Stimulated activated CD4-positive, alpha-beta T cell treated with anti-CD3 and anti-CD28 coated beads, Interleukin-1b, Interleukin-23, amount 100 ng/mL, for 1 hour (primary cell): ENCODE measurements at places on chromosomes 7 and 10.

DNA sequence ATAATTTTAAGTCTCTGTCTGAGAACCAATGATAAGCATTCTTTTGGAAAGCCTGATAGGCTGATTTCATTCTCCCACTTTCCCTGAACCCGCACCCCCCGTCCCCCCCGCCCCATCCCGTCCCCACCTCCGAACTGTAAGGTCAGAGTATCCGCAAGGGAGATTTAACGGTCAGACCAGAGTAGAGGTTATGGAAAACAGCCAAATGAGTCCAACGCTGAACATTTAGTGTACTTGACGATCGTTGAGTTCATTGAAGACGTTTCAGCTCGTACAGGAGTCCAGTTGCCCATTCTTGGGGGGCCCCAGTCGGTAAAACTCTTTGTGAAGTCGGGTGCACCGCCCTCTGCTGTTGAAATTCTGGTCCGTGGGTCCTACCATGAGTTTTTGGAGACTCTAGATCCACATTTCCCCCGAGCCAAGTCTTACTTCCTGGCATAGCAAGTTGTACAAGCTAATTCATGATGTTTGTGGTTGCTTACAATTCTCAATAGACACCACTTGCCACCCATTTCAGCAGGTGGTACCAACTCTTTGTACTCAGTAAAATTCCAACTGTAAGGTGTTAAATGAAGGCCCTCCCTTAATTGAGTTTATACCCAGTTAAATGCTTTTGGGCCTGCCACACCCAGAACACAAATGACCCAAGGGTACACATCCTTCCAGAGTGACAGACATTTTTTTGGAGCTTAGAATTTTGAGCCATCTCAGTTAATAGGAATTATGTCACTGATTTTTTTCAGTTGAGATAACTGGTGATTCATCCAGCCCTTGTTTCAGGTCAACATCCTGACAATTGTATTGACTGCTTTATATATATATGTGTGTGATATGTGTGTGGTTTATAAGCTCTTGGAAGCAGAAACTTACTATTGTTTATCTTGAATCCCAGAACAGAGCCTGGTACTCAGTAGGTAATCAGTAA is 1.2 kb downstream of the MARCHF5 start:
- DNase-seq = no peak

GRCh38 chr7:107056728-107057473 is 12.4 kb downstream of the PRKAR2B start:
- no peak for DNase-seq

DNA sequence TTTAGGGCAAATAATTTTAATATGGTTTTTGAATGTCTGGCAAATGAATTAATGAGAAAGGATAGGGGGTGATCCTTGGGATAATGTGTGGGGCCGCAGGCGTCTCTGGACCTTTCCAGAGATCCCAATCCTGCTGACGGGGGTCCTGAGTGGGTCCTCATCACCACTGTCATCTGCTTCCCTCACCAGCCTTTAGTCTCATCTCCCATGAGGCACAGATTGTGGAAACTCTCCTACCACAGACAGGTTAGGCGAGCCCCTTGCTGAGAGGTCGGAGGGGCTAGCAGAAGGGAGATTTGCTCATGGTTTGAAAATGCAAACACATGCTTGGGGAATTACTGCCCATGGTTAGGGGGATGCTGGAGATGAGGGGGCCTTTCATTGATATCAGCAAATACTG is 484.6 kb downstream of the RPS24 start:
- no peak for DNase-seq

DNA sequence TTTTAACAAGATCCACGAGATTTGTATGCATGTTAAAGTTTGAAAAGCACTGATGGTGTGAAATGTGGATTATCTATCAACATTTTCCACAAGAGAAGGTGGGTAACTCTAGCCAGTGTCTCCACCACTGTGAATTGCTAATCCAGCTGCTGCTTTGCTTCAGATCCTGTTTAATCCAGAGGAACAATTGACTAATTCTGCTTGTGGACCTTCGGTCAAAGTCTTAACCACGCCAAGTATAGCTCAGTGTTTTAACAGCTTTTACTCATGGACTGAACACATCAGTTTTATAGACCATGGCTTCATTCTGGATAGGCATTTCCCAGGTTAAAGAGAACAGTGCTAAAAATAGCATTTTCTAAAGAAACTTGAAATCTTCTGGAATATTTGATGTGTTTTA is 23.5 kb downstream of the ADK start:
- no peak for DNase-seq

- no peak for DNase-seq
Measured at GRCh38 chr7:7309203-7309602, 126.9 kb downstream of the C1GALT1 start.

DNA sequence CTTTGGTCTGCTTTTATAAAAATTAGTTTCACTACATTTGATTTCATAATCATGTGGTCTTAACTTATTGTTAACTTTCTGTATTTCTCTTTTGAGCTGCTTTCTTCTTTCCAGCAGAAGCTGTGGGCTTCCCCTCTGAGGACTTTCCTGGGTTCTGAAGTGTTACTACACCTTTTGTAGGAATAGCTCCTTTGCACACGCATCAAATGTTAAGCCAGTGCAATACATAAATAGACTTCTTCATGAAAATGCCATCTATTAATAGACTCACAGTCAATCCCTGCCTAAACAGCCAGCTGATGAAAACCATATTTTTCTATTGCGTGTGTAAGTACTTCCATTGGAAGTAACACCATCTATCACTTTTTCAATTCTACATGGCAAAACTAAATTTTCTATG is 1.5 kb downstream of the ABCB4 start:
- no peak for DNase-seq

DNA sequence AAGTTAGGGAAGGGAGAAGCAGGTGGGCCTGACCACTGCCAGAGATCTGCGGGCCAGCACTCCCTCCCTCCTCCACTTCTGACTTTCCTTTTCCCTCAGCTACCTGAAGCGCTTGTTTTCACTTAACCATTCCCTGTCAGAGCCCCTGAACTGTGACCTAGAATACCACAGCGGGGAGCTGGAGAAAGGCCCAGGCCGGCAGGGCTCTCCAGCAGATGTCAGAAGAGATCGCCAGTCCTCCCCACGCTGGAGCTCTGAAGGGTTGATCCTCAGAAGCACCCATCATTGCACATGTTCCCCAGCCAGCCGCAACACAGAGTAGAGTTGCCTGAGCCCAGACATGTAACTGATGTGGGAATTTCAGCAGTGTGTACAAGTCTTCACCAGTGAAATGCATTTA is 44.4 kb upstream of the GAD2 start:
- no peak for DNase-seq

DNA sequence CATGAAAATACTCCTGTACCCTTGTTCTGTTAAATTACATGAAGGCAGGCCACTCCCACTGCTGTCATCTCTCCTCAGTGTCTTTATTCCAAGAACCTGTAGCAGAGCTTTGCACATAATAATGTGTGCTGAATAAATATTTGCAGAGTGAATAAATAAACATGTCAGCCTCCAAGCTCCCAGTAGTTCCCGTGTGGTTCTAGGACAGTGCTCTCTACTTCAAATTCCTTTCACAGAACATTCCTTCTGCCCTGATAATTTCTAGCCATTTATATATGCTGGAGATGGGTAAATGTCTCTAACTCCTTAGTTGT is 20.3 kb upstream of the HYAL4 start:
- DNase-seq = no peak

- DNase-seq = no peak
Measured at GRCh38 chr7:36132012-36132411, 21.0 kb upstream of the EEPD1 start.

- no peak for DNase-seq
Measured at GRCh38 chr7:95993380-95993779, 221.0 kb downstream of the DYNC1I1 start.

DNA sequence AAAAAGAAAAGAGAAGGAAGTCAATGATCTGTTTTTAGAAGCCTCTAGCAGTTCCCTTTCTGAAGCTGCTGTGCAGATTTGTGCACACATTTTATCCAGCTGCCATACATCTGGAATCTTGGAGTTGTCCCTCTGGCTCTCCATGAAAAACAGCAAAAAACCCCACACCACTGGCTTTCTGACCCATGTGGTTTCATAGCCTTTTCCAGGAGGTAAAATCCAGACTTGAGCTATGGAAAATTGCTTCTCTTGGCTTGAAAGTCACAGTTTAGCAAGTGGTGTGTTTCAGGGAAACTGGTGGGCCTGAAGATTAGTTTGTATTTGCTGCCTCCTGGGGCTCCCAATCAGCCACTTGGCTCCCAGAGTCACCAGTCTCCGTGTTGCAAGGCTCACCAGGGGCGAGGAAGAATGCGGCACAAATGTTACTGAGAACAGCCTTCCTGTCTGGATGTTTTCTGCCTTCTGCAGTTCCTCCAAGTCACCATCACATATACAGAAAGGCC is 50.1 kb upstream of the ADRB1 start:
- no peak for DNase-seq

- no peak for DNase-seq
Measured at GRCh38 chr10:50992972-50993766, 81.1 kb upstream of the PRKG1 start.

GRCh38 chr10:118108194-118109026 is 61.7 kb upstream of the RAB11FIP2 start:
- no peak for DNase-seq

DNA sequence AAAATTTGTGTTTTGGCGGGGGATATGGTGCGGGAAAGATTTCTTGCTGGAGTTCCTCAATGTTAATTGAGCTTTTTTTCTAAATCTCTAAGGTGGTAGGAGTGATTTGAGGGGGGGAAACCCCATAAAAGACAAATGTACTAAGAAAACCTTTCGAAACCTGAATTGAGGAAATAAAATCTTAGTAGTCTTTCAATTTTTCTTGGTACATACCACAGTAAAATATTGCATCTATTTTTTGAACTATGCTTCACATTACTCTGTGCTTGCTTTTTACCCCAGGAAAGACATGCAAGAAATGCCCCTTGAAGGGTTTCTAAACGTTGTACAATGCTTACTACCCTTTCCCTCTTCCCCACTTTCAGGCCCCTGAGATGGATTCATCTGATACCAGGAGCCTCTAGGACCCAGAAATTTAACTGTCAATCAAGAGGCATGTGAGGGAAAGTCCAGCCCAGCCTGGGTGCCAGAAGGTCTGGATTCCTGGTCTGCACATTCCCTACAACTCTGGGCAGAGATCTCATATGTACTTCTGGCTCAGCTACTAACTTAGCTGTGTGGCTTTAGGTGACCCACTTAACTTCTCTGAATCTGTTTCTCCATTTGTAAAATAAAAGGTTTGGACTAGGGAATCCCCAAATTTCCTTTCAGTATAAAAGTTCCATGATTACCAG is 5.8 kb upstream of the PDCD4 start:
- DNase-seq = no peak

DNA sequence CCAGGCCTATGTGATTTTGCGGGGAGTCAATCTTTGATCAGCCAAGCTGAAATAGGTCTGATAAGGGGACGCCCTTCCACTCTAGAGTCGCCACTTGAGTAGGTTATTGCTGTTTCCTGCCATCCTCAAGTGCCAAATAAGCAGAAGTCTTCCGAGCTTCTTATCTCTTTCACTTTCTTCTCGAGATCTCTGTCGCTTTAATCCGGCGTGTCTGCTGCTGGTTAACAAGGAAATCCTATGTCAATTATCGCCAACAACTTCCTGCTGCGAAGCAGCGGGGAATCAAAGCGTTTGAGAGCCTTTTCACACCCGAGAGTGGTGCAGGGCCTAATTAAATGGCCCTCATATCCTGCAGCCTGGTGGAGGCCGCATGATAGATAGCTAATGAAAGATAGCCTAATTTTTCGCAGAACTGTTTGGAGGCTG is 215.9 kb downstream of the RAB11FIP2 start:
- DNase-seq = no peak

DNA sequence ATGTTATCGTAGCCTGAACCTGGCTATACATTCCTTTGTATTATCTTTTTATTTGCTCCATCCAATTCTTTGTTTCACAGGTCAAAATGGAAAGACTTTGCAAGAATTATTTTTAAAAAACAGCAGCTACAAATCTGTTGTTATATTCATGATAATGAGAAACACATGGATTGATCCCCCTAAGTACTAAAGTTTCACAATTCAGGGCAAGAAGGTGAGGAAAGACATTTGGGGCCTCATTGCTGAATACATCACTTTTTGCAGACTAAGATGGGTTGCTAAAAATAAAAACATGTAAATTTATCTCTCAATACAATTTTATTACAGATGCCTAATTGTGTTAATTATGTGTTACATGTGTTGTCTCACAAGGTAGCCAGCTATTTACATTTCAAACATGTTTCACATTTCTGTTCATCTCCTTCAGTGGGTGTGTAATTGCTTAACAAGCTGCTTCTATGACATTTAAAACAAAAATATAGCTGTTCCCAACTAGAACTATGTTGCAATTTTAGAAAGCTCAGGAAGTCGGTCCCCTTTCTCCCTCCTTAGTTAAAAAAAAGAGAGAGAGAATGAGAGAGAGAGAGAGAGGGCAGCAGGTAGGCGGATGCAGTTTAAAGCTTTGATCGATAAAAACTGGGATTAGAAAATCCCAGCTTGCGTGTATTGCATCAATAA is 606.3 kb upstream of the FZD8 start:
- no peak for DNase-seq

DNA sequence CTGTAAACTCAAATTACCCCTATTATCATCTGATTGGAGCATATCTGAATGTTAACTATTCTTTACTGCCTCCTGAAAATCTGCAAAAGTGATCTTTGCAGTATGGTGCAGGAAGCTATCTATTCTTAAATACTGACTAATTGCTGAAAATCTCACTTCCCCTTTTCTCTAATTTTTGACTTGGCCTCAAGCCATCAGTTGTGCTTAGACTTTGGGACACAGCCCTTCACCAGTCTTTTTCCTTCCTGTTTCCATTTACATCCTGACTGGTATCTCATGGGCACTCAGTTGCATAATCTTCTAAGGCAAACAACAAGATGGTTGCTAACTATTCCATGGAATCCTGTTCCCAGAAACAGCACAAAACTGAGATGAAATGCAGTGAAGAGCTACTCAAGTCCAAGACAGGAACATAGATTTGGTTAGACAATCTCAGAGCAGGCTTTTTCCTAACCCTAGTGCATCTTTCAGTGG is 228.5 kb downstream of the SORCS1 start:
- no peak for DNase-seq

DNA sequence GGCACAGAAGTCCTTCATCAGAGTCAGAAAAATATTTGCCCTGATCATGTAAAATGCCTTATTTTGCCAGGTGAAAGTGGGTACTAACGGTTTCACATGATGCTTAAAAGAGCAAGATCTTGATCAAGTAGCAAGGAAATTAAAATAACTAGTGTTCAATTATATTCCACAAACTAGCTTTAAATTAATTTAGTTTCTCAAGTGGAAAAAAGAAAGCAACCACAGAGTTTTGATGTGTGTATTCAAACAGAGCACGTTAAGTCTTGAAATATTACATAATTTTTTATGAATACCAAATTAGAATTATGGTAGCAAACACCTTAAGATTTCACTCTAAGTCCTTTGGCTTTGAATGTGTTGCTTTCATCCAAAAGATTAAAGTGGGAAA is 47.3 kb downstream of the PIP4K2A start:
- DNase-seq = no peak
